Activated effector memory CD4-positive, alpha-beta T cell treated with Interleukin-2 at 50 U/mL for 16 hours (primary cell): ENCODE measurements at places on chromosomes 11 and 22.

DNA sequence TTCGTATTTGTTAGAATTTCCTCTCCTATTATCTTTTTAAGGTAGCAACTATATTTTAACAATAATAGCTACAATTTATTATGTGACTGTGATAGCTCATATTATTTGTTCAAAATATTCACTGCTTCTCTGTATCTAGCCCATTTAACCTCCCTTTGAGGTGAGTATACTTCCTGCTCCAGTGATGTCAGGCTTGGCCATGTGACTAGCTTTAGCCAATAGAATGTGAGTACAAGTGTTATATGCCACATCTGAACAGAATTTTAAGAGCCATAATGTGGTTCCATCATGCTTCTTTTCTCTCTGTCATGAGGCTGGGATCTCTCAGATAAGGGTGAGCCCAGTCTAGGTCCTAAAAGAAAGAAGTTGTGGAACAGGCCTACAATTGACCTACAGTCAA, 217.6 kb downstream of the TTC28 start:
- DNase-seq = no peak

DNA sequence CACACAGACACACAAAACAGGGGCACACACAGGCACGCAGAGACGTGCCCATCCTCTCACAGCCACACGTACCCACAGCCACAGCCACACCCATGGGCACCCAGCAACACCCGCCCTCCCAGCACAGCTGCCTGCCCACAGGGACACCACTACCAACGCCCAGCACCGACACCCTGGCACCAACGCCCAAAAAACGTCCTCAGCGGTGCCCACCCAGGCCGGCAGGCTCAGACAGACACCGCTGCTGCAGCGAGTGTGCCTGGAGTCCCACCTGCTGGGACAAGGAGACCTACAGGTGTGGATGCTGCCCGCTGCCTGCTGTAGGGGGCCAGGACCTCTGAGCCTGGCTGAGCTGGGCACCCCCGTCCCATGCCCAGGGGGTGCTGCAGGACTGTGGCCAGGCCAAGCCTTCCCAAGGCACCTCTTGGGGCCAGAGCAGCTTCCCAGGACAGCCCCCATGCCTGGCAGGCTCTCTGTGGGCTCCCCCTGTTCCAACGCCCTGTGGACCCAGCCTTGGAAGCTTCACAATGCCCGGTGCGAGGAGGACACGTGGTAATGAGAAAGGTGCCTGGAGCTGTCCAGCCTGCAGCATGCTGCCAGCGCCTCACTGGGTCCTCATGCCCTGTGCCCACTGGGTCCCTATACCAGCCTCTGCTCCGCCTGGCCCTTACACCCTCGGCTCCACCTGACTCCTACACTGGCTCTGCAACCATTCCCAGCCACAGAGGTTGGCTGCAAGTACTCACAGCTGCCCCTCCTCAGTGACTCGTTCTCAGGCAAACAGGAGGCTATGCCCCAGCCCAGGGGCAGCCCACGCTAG, 45.8 kb upstream of the TH start:
- DNase-seq = no peak

DNA sequence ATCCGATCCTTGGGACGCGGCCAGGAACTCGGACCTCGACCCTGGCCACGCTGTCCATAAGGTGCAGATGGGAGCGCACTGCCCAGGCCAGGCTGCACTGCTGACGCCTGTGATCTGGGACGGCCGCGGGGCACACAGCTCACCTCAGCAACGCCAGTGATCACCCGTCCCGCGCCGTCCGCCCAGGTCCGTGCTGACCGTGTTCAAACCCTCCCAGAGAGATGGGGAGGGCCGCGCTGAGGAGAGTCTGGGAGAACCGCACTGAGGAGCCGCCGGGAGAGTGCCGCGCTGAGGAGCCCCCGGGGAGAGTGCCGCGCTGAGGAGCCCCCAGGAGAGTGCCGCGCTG, 636 bp downstream of the KCNQ1OT1 start:
- no peak for DNase-seq

GRCh38 chr11:65973439-65974110, 12.0 kb downstream of the SART1 start:
- no peak for DNase-seq

GRCh38 chr22:20574920-20575353, 67.5 kb downstream of the MED15 start:
- DNase-seq = no peak

- DNase-seq = no peak
These were observed 394.4 kb downstream of the OPCML start for GRCh38 chr11:133137939-133138338.

GRCh38 chr11:32581556-32581955, 2.1 kb upstream of the EIF3M start:
- no peak for DNase-seq

DNA sequence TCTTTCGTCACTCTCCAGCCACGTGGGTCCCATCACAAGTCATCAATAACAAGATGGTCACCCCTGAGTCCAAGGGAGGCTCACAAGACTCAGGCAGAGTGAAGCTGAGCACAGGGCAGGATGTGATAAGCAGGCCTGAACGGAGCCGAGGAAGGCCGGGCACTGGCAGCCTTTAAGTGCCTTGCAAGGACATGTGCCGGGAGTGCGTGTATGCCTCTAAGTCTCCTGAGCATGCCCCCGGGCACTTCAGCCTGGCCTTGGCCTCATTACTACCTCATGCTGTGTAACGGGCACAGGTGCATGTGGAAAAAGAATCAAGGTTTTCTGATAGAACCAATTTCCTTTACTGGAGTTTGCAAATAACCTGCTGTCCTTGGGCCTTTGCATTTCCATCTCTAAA, 55.8 kb downstream of the UBASH3B start:
- no peak for DNase-seq

DNA sequence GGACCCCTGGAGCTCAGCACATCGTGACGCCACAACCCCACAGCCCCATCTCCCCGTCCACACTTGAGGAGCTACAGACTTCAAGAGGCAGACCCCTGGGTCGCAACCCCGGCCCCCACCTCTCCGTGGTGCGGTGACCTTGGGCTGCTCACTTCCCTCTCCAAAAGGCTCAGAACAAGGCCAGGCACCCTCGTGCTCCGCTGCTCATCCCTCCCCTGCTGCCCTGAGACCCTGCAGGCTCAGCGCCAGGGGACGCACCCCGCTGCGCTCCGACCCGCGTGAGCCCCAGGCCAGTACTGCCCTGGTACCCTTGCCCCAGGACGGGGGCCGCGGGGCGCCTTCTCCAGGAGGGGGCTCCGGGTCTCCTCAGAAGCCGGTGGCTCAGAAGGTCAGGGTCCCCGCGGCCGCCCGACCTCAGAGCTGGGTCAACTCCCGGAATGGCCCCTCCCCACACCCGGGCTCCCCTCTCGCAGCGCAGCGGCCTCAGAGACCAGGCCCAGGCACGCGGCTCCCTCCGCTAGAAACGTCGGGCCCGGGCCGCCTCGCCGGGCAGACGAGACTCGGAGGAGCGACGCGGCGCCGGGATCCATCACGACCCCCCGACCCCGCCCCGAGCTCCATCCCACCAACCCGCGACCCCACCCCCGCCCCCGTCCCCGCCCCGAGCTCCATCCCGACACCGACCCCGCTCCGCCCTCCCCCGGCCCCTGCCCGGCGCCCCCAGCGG, 563 bp downstream of the GATD1 start:
- DNase-seq = no peak

DNA sequence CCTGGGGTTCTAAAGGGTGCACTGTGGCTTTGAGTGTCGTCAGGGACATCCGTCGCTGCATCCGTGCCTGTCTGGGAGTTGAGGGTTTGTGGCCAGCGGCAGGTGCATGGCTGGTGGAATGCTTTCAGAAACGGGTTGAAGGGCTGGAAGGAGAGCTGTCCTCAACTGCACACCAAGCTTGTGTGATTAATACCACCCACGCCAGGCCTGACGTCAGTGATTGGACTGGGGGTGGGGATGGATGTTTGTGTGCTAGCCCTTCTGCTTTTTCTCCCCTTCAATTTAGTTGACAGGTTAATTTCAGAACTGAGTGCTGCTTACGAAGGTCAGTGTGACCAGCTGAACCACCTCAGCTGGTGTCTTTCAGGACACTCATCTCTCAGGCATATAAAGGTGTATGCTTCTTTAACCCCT, 3.2 kb upstream of the GAB2 start:
- DNase-seq = no peak

DNA sequence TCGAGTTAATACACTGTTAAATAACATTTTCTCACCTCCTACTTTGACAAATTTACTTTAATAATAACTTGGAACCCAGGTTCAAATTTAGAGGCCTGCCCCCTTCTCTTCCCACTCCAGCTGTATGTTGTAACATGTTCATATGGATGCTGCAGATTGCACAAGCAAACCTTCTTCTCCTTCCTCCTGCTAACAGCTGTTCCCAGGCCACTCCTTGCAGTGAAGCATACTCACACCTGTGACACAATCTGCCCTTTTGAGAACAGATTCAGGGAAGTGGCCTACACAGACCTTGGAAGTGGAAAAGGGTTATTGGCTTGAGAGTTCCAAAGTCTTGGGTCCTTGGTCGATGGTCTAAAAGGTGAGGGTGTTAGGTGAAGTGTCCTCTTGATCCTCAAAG, 131.9 kb downstream of the TEAD1 start:
- DNase-seq = no peak
